ENCODE measurements at places on chromosomes 1 and 21.

DNA sequence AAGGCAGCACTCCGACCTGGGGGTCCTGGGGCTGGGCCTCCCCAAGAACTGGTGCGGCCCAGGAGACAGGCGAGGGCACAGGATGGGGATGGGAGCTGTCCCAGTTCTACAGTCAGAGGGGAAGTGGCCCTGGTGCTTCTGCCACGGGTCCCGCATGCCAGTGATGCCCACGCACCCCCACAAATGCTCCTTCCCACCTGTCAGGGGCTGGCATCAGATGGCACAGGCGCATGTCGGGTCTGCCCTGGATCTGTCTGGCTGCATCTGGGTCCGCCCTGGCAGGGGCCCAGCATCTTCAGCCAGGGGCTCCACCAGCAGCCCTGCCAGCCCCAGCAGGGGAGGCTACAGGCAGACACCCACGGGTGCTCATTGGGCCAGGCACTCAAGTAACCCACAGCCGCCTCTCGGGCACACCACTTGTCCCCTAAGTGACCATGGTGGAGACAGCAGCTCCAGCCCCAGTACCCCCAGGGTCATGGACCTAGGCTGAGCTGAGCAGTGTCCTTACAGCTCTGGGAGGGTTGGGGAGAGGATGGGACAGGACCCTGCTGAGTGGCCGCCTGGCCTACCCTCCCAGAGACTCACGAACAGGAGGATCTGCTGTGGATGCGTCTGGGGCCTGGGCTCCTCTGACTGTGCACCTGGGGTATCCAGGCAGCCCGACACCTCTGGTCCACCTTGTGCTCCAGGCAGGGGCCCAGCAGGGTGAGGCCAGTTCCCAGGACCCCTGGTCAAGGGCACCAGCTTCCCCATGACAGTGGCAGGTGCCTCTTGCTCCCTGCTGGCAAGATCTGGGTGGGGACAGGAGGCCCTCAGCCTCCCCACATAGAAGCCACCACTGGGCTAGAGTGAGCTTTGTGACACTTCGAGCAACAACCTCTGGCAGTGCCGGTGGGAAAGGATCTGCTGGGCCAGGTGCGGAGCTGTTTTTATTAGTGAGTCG, 5.4 kb downstream of the SMIM1 start:
- DNase-seq, result no peak

- no peak for DNase-seq
These were observed 56.9 kb downstream of the RUNX3 start for GRCh38 chr1:24873148-24873547.

DNA sequence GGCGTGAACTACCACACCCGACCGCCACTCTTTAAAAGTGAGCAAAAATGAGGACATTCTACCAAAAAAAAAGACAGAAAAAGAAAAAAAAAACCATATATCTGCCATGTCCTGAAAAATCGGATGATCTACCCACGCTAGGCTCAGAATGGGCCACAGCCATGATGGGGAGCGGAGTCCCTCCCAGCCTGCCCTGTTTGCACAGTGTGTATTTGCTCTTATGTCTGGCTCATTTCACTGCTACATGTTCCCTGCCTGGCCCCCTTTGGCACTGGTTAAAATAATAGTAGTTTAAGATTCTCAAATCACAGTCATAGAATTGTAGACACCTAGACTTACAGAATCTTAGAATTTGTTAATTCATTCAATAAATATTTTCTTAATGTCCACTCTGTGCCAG, 121.9 kb downstream of the PTPRU start:
- no peak for DNase-seq

GRCh38 chr1:224846119-224846907, 83.2 kb upstream of the DNAH14 start:
- no peak for DNase-seq

DNA sequence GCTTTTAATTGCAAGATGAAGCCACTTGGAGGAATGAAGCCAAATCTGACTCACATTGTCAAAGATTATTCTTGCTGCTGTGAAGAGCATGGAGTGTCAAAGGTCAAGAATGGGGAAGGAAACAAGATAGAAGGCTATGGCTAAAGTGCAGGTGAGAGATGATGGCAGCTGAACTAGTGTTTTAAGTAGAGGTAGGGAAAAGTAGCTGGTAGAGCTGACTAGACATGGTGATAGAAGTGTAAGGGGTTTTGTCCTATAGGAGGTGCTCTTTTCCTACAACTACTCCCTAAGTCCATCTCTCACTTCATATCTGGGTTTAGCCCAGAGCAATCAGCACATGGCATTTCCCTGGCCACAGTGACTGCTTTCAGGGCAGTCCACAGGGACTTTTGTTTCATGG, 11.8 kb downstream of the UBE2T start:
- no peak for DNase-seq

DNA sequence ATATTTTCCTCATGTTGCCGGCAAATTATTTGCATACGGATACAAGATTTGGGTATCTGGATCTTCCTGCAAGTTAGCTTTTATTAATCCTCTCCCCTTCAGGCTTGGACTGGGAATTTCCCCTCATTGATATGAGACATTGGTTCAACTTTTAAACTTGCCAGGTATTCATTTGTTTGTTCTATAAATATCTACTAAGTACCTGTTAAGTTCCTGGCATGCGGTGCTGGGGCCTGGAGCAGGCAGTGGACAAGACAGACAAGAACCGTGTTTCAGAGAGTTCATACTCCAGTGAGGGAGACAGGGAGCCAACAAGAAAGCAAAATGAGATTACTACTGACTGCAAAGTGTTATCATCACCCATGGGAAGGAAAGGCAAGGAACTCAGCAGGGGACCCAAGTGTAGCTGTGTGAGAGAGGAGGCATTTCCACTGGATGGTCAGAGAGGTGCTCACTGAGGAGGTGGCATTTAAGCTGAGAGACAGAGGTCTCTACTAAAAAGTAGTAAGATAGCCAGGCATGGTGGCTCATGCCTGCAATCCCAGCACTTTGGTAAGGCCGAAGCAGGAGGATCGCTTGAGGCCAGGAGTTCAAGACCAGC, 39.1 kb upstream of the FHAD1 start:
- no peak for DNase-seq

- DNase-seq, result no peak
These were observed 39.7 kb downstream of the NEK2 start for GRCh38 chr1:211635597-211636205.

DNA sequence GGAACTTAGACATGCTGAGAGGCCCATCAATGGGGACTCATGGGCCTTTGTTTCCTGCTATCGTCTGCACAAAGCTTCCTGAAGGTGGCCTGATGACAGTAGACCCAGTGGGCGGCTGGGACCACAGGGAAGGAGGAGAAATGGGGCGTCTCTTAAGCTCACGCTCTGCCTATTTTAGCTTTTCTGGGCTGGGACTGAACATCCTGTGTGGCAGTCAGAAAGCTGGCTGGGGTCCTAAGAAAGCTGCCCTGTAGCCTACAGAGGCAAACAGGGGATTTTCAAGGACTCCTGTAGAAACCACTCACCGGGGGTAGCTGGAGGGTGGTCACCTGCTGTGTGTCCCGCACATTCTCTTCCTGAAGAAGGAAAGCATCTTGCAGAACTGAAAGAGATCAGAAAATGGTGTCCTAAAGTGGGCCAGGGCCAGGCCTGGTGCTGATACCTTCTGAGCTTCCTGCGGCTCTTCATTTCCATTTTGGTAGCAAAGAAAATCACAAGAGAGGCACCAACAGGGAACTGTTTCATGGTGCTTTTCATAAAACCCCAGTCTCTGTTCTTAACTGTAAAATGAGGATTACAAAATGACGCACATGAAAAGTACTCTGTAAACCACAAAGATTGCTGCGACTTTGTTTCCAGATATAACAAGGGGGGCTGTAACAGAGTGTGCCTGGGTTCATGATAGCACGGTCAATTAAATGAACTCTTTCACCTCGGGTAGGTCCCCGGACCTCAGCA, 8.6 kb downstream of the ZNF496 start:
- no peak for DNase-seq

DNA sequence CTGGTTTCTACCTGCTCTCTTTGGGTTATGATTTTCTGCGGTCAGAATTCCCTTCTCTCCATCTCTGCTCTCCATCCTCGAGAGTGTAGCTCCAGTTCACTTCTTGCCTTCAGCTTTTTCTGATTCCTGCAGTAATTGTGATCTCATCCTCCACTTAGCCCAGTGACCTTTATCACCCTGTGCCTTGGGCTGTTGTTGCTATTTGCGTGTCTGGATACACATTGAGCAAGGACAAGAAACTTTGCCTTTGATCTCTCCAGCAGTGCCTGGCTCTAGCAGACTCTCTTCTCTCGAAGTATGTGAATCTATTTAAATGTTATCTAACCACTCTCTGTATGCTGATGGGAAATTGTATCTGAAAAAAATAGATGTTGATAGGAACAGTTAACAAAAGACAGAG, 76.4 kb upstream of the MARK1 start:
- DNase-seq, result no peak

GRCh38 chr1:79090985-79091384, 84.5 kb upstream of the ADGRL4 start:
- no peak for DNase-seq

DNA sequence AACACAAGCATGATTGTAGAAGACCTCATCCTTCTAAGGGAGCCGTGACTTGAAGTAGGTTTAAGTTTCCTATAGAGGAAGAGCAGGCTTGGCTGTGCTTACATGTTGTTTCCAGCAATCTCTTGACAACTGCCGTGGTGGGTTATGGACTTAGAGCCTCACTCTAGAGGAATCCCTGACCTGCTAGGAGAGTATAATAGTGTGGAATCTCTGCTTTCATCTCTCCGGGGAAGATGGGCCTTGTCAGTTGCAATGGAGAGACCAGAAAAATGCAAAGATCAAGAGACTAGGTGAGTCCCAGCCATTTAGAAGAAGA, 137.6 kb downstream of the MIS18A start:
- peak; percentile 63 for DNase-seq

DNA sequence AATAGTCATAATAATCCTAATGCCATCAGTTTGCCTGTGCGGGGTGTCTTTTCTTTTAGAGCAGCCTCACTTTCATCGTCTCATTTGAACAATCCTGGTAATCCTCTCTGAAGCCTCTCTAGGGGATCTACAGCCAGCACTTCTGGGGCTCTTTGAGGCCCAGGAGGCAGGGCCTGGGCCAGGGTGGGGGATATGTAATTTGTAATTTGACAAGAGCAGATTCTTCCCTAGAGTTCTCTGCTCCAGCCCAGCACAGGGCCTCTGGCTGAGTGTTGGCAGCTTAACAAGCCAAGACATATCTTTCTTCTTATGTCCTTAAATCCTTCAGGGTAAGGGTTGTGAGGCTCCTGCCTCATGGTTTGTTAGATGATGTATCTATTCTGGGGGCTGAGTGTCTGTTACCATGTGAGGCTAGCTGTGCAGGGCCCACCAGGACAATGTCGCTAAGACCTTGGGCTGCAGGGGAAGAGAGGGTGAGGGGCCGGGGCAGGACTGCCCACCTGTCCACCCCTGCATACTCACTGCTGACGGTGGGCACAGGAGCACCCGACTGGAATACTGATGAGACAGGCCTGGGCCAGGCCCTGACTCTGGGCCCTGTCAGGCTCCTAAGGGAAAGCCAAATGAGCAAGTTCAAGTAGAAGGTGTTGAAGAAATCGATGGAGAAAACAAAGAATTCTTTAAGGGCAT, 45.3 kb upstream of the PARP1 start:
- no peak for DNase-seq

- DNase-seq, result no peak
These were observed 42.1 kb downstream of the TRIM33 start for GRCh38 chr1:114468710-114469468.

DNA sequence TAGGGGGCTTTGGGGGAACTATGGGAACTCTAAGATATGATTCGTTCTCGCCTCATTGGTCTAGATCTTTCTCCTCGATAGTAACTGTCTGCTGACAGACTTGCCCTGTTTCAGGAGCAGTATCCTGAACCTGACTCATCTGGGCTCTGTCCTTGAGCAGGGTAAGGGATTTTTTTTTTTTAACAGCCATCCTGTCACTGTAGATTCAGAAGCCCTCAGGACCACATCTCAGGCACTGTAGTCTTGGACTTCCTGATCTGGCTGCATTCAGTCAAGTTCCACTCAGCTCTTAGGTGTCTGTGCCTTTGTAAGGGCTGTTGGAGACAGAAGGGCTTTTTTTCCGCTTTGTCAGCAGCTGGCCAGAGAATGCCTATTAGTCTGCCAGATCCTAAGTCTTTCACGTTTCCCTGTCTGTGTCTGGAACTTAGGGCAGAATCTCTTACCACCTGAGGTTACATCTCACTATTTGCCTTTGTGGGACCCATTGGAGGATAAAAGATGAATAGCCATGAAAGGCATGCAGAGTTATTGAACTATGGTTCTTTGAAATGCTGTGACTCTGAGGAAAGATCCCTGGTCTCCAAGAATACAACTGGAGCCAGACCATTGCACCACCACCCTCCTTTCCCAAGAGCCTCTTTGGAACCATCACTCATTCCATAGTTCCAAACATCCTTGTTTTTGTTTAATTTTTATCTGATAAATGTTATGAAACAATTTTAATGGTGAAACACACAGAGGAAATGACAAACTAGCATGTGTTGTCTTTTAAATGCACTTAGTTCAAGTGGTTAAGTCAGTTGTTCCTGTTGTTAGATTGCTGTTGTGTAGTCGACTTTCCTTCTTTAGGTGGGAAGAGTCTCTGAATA, 49.7 kb upstream of the MACF1 start:
- DNase-seq, result peak; percentile 64

DNA sequence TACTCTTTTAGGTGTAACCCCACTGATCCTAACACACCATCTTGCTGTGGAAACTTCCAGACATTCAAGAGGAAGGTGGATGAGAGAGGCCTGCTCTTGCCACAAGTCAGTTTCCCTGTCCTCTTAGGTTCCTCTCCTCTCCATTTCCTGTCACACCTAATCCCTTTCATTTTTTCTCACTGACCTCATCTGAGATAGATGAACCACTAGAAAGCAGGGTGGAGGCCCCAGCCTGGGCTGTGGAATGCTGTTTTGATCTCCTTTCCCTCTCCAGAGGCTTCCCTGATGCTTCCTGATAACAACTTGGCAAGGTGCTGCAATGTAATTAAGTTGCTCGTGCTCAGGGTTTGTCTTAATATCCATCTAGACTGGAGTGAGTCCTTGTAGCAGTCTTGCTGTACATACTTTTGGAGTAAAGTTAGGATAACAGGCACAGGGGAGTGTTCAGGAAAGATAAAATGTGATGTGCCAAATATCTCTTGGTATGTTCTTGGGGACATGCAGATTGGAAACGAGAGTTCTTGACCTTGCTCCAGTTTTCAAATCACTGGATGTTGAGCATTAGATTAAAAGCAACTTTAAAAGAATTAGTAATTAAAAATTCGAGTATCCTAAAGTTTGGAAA, 11.2 kb downstream of the LRRC42 start:
- DNase-seq, result no peak

- no peak for DNase-seq
These were observed 252.3 kb upstream of the ZP4 start for GRCh38 chr1:238143038-238143437.

DNA sequence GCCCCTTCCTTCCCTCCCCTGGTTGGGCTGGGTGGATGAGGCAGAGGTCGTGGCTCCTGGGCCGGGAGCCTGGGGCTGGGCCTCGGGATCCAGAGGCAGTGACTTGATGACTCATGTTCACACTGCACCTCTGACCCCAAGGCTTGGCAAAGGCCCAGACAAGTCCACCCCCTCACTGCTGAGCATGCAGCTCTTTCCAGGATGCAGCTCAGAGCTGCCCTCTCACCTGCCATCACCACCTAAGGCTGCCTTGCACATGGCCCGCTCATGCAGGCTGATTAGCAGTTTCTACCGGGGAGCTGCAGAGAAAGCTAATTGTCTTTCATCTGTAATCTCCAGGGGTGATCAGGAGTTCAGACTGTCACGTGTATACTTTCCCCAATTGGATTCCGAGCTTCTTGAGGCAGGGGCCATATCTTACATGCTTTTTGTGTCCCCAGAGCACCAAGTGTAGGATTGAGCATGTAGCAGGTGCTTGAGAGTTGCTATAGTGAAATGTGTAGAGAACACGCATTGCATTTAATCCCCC, 62.1 kb downstream of the LRRN2 start:
- peak; percentile 27 for DNase-seq
